Activated CD4-positive, alpha-beta T cell treated with anti-CD3 and anti-CD28 coated beads, Interleukin-2, amount 50 U/mL, for 48 hours (primary cell): ENCODE measurements at places on chromosomes 16 and 17.

DNA sequence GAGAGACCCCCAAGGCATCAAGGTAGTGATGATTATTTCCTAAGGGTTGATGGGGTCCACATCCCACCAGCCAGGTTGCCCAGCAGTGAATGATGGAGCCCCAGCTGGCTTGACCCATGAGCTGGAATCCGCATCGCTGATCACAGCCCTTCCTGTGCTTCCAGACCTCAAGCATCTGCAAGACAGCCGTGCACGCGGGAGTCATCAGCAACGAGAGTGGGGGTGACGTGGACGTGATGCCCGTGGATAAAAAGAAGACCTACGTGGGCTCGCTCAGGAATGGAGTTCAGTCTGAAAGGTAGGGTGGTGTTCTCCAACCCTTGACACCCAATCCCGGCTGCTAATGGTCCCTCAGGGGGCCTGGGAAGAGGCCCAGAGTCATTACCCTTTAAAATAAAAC is 69.3 kb downstream of the CRISPLD2 start:
- DNase-seq, result no peak

DNA sequence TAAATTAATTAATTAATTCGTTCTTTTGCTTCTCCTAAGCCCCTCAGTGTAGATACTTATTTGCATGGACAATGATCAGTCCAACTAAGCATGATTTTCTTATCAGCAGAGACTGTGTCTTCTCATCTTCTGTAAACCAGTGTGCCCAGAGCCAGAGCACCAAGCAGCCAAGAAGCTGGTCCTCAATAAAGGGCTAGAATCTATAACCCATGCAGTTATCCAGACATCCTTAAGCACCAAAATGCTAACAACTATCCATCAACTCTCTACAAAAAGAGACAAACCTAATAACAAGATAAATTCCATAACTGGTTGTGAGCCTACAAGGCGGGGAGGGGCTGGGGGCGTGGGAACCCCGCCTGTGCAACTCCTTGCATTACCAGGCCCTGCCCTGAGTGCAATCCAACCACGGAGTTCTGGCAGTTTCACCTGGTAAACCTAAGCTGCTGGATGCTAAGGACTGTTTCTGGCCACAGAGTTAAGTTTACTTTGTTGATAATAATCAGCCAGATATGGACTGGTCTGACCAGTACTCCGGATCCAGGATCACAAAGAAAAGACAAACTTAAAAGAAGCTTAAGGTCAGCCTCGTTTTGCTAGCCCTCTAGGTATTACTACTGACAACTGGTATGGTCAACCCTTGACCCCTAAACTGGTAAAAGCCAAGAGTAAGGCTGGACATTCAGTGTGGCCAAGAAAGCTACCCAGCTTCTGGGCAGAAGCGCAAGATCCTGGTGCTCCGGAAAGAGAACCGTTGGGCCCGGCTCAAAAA is 51.5 kb downstream of the ZFHX3 start:
- DNase-seq, result no peak

- no peak for DNase-seq
Observed at GRCh38 chr17:80225230-80225629, 5.0 kb downstream of the SLC26A11 start.

- DNase-seq, result no peak
Observed at GRCh38 chr16:56825826-56826225, 39.2 kb upstream of the SLC12A3 start.

DNA sequence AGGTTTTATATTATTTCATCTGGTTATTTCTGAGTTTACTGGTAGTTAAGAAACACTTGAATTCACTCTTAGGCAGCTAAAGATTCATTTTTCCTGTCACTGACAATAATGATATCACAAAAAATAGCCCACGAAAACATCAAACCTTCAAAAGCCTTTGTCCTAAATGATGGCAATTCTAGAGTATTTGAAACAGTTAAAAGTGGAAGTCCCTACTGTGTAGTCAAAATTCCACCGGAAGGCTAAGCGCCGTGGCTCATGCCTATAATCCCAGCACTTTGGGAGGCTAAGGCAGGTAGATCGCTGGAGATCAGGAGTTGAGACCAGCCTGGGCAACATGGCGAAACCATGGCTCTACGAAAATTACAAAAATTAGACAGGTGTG is 103.5 kb downstream of the HIC1 start:
- no peak for DNase-seq

GRCh38 chr16:24610416-24610755 is 71.0 kb downstream of the RBBP6 start:
- peak; percentile 4 for DNase-seq

DNA sequence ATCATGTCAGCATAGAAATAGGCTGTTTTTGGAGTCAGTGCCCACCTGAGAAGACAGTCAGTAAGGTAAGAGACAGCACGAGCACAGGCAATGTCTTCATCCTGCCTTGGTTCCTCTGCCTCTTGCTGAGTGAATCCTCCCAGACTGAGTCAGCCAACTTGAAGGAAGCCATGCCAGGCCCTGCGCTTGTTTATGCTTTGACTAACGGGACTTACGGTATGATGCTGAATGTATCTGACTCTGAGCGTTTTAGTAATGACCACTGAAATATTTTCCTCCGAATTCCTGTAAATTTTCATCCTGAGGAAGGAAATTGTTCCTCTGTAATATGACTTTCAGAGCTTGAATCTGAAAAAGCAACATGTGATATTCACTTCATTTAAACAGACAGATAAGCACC is 18.0 kb downstream of the C17orf67 start:
- no peak for DNase-seq

DNA sequence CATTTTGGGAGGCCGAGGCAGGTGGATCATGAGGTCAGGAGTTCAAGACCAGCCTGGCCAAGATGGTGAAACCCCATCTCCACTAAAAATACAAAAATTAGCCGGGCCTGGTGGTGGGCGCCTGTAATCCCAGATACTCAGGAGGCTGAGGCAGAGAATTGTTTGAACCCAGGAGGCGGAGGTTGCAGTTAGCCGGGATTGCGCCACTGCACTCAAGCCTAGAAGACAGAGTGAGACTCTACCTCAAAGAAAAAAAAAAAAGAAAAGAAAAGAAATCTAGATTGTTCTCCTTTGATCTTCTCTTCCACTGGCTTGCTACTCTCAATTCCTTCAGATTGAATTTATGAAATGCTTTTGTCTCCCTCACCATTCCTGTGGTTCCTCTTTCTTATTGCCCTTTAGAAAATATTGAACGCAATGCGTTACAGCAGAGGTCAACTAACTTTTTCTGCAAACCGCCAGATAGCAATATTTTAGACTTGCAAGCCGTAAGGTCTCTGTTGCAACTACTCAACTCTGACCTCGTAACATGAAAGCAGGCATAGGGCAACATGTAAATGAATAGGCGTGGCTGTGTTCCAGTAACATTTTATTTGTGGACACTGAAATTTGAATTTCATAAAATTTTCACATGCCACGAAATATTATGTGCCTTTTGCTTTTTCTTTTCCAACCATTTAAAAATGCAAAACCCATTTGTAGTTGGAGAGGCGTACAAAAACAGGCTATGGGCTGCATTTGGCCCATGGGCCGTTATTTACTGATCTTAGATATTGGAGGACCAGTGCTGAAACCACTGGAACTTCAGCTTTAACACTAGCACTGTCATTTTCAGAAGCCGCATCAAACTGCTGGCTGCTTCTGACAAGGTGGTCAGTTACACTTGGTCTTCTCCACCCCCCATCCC is 24.8 kb downstream of the PITPNC1 start:
- no peak for DNase-seq

DNA sequence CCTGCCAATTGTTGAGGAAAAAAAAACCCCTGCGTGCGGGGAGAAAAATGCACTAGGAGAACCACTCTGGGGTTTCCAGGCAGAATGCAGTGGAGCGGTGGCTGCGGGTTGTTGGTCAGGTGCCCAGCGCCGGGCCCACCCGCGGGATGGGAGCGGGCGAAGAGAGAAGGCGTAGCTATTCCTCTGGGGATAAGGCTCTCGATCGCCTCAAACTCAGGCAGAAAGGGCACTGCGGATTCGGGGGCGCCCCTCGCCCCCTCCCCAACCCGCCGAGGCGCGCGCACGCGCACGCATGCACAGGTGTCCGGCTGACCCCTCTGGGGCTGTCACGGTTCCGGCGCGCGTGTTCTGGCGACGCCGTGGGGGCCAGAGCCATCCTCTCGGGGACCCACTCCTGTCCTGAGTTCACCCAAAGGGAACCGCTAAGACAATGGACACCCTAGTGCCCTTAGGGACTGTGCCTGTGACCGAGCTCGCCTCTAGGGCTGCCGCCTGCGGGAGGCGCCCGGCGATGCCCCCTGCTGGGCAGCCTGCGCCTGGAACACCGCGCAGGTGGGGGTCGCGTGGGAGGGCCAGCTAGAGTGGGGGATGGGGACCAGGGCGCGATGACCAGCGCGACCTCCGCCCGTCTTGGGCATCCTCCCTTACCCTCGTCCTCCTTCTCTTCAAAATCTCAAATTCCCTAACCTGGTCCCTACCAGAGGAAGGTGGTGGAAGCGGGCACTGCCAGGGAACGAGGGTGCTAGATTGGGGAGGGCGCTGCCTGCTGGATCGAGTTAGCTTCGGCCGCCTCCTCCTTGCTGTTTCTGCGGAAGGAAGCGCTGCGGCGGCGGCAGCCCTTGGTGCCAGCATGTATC is 14.4 kb upstream of the CBX8 start:
- peak; percentile 50 for DNase-seq

- no peak for DNase-seq
Observed at GRCh38 chr16:6446370-6446769, 886.3 kb upstream of the RBFOX1 start.

GRCh38 chr17:80990921-80991644 is 558 bp upstream of the CHMP6 start:
- DNase-seq, result no peak

DNA sequence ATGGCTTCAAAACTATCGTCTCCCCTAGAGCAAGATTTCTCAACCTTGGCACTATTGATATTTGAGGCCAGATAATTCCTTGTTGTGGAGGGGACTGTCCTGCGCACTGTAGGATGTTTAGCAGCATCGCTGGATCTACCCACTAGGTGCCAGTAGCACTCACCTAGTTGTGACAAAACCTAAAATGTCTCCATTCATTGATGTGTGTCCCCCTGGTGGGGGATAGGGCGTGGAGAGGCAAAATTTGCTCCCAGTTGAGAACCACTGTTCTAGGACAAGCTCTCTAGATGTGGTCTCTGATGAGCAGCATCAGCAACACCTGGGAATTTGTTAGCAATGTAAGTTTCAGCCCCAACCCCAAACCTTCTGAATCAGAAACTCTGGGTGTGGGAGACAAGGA is 259.0 kb downstream of the XYLT1 start:
- DNase-seq, result peak; percentile 13

- peak; percentile 43 for DNase-seq
Observed at GRCh38 chr16:88809676-88810165, 2.0 kb downstream of the APRT start.

- DNase-seq, result peak; percentile 63
Observed at GRCh38 chr16:2838928-2839327, 8.8 kb downstream of the ZG16B start.

- DNase-seq, result no peak
Observed at GRCh38 chr16:4911970-4912386, 25.0 kb downstream of the PPL start.

DNA sequence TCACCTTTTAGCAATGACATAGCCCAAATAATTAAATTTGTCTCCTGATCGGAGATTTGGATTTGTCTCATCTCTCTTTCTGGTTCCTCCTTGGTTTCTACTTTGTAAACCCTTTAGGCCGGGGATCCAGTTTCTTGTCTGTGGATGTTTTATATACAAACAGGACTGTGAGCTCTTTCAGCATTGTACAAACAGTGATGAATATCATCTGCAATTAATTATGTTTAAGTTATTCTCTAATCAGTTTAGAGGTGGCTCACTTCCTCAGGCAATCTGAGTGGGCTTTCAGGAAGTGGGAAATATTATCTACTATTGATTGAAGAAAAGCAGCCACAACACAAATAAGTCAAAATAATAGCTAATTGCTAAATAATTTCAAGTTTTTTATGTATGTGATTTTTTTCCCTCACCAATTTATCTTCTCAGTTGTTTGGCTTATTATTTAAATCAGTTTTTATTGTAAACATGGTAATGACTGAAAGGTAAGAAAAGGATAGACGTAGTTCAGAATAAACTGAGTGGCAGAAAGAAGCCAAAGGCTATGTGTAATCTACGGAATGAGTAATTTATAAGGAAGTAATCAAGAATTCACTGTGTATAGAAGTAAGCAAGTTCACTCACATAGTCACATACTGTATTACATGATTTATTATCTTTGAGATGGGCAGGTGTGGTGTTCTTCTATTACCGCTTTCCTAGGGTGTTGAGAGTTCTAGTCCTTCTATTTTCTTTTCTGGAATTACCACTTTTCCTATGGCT is 3.4 kb upstream of the ABCC11 start:
- DNase-seq, result no peak

DNA sequence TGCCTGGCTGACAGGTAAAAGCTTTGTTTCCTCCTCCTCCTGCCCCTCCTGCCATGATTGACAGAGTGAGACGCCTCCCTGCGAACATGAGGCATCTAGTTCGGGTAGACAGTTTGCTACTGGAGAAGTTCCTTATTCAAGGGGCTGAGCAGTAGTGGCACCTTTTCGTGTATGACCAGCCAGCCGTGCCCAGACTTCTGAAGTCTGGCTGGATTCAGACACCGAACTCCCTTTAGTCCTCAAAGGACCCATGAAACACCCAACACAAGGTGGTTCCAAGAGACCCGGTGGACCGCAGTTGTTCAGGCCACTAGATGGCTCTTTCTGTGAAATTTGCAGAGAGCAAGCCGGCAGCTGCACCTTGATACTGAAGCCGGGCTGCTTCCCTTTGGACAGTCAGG is 192.8 kb downstream of the XYLT1 start:
- no peak for DNase-seq

DNA sequence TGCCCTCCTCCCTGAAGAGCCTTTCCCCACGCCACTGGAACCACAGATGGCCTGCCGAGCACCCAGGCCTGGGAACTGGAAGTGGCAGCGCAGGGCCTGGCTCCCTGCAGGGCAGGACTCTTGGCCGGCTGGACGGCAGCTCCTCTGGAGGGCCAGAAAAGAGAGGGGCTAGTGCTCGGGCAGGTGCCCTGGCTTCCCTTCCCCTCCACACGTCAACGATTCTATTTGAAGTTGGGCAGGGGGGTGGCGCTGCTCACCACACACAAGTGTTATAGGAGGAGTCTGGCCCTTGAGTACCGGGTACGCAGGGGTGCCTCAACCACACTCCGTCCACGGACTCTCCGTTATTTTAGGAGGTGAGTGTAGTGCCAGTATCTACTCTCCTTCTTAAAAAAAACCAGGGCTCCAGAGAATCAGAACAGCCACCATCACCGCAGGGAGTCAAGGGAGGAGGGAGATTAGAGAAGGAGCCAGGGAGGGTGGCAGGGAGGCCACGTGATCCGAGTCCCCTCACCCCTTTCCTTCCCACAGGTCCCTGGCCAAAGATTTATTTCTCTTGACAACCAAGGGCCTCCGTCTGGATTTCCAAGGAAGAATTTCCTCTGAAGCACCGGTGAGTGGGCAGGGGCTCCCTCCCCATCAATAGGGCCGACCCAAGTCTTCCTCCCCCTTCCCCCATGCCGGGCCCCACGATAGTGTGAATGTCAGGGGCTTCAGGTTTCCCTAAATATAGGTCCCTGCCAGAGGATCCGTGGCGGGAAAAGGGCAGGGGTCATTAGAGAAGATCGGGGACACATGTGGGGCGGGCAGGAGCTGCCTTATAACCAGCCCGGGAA is 1.4 kb upstream of the ALDOA start:
- peak; percentile 77 for DNase-seq

GRCh38 chr17:65261682-65262636 is 124.8 kb downstream of the RGS9 start:
- DNase-seq, result no peak

GRCh38 chr16:49532873-49533272 is 159.3 kb downstream of the C16orf78 start:
- no peak for DNase-seq
